ENCODE measurements at places on chromosomes 6 and 20.

DNA sequence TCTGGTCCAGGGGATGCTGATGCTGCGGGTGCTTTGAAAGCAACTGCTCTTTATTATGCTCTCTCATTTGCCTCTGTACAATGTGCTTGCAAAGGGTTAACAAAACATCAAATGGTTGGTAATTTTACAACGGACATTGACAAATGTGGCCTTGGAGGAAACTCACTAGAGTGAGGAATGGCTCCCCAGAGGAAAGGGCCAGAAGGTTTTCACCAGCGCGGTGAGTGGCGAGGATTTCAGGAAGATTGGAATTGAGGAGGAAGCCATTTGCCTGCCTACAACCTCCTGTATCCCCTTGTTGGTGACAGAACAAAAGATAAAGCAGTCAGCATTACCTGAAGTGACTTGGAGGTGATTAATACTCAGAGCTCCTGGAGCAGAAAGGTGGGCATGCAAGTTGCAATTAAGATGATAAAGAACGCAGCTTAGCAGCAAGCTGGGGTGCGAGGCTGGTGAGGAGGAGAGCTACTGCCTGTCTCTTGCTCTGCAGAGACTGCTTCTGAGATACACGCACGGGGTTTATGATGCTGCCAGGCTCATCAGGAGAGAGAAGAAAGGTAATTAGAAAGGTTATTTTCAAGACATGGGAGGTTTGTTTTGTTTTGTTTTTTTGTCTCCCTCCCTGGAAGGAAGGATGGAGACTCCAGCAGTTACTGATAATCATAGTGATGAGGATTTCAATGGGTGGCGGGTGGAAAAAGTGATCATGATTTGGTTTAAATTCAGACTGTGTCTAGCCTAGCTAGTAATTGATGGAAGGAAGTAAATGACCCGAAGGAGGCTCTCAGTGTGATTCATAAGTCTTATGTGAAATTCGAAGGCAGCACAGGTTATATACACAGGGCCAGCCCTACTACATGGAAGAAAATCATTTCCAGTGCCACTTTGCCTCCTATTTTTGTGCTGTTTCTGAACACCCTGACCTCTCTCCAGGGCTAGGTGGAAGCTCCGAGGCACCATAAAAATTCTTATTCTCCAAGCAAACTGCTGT, 141.6 kb upstream of the DTNBP1 start:
- no peak for DNase-seq

GRCh38 chr6:9126878-9127560, 691.7 kb upstream of the SLC35B3 start:
- DNase-seq = no peak

GRCh38 chr20:57092112-57092899, 174.1 kb downstream of the BMP7 start:
- DNase-seq = peak; percentile 67

DNA sequence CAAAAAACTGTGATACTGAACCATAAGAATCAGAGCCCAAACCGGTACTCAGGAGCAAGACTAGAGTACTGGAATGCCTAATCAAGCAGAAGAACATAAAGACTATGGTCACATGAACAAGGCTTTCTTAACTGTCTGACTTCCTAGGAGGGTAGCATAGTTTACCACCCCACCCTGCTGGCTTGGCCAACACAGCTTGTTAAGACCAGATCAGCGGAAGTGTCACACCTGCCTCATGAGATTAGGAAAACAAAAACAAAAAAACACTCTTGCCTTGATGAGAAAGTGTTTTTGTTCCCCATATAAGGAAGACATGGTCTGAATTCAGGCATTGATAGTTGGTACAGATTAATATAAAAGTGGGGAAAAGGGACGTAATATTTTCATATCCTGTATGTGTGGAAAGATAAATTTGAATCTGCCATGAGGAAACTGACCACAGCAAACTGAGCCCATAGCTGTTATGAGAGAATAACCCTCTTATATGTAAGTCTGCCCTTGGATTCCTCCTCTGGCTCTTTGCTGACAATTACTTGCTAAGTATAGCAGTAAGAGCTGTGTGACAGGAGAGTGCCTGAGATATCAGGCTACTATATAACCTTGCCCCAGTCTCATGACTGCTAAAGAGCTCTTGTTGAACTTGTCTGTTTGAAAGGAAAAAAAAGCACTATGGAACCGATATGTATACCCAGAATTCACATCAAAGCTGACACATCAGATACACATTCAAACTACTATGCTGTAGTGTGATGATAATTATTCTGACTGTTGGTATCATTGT, 197.1 kb downstream of the EPHA7 start:
- no peak for DNase-seq

DNA sequence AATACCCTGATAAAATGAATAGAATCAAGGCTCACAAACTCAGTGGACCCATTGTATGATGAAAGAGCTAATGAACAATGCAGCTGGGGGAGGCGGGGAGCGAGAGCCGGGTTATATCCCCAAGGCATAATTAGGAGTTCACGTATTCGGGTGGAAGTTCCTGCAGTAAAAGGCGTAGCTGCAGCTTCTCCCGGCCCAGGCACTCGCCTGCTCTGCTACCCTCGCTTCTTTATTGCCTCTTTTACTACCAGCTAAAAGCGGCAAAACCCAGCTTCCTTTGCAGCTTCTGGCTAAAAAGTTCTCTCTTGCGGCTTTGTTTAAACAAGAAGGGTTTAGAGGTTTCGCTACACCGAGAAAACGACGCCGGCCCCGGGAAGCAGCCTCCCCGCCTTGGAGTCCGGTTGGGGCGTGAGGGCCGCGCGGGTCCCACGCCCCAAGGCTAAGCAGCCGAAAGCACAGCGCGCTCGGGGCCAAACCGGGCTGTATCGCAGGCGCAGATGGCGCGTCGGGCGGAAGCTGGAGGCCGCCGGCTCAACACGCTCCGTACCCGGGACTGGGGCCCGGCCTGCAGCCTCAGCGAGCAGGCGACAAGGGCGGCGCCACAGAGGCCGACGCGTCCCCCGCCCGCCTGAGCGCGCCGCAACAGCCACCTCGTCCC, 1.6 kb downstream of the ZBTB2 start:
- DNase-seq = peak; percentile 79

DNA sequence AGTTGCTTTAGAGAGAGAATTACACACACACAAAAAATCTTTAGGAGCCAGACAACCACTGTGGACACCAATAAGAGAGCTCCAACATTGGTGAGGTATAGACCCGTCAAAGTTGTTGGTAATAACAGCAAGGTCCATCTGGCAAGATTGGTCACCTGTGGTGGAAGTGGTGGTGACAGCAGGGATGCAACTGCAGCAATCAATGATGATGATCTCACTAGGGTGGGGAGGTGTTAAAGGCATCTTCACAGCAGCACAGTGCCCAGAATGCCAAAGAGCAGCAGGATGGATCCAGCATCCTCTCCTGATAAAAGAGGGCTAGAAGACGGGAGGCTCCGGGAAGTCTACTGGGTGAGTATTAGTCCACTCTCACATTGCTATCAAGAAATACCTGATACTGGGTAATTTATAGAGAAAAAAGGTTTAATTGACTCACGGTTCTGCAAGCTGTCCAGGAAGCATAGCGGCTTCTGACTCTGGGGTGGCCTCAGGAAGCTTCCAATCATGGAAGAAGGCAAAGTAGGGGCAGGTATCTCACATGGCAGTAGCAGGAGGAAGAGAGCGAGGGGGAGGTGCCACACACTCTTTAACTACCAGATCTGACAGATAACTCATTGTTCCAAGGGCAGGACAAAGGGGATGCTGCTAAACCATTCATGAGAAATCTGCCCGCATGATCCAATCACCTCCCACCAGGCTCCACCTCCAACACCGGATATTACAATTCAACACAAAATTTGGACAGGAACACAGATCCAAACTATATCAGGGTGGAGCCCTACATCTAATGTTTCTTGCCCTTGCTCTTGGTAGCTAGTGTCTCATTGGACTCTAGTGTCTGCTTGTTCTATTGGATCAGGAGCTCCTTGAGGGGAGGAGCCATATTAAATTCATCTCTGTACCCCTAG, 48.9 kb downstream of the KLHL31 start:
- DNase-seq = no peak

GRCh38 chr6:26375270-26375669, 7.6 kb upstream of the BTN2A2 start:
- no peak for DNase-seq

GRCh38 chr6:144316862-144317195, 31.7 kb downstream of the UTRN start:
- DNase-seq = no peak

- DNase-seq = no peak
Observed at GRCh38 chr6:4707011-4707410, 69.2 kb upstream of the CDYL start.

- DNase-seq = no peak
Observed at GRCh38 chr6:101578306-101578705, 184.8 kb downstream of the GRIK2 start.

GRCh38 chr20:22825546-22825945, 209.6 kb upstream of the SSTR4 start:
- DNase-seq = no peak

DNA sequence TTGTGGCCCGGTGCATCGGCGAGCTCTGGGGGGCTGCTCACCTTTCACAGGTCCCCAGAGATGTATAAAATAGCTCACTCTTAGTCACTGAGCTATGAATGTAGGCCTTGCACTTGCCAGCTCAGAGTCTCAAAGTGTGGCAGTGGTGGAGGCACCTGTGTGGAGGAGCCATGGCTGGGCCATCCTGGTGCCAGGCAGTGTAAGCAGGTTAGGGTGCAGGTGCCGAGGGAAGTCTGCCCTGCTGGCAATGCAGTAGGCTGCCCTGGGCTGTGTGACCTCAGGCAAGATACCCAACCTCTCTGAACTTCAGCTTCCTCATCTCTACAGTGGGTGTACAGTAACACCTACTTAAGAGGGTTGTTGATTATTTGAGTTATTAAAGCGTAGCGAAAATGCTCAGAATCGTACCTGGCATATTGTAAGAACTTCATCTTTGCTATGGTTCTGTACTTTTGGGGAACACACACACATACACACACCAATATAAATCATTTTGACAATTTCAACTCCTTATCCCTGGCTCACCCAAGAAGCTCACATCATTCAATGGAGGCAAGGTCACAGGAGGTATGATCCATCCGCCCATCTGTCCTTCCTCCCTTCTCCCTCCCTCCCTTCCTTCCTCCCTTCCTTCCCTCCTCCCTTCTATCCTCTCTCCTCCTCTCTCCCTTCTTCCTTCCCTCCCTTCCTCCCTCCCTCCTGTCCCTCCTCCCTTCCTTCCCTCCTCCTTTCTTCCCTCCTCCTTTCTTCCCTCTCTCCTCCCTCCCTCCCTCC, 66.8 kb upstream of the STX16 start:
- DNase-seq = peak; percentile 6
